ENCODE measurements at places on chromosomes 3 and 15.

DNA sequence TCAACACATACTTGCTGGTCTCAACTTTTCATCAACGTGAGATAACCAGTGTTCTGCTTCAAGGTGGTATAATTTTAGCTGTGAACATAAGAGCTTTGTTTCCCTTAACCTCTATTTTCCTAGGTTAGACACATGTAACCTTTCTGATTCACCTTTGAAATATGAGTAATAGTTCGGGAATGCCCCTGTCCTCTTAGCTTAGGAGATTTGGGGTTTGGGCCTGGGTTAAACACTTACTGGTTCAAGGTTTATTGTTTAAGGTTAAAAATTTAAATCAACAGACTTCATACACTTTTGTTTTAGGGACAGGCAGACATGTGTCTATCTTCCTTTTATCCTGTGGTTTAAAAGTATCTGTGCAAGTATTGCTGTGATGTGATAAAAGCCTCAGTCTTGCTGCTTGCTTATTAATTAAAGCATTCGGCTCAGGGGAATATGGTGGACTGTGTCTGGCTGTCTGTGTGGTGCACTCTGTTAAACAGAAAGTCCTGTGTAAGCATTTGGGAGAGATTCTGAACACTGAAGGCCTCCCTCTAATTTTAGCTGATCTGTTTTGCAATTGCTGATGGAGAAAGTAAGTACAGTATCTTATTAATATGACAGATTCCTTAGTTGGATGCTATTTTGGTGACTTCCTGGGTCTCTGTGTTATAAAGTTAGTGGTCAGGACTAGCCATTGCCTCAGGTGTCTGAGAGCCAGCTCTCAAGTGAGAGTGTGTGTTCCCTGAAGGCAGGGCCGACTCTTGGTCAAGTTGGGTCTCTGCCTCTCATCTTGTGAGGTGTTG is 81.8 kb downstream of the USP13 start:
- no peak overlapping the region for H3K4me3 ChIP-seq
- no peaks in the 10 kb centered on the region for H3K27me3 ChIP-seq
- H3K36me3 ChIP-seq, result no peaks in the 10 kb centered on the region
- no peak overlapping the region for H3K27ac ChIP-seq
- H3K4me1 ChIP-seq, result no peaks in the 10 kb centered on the region

DNA sequence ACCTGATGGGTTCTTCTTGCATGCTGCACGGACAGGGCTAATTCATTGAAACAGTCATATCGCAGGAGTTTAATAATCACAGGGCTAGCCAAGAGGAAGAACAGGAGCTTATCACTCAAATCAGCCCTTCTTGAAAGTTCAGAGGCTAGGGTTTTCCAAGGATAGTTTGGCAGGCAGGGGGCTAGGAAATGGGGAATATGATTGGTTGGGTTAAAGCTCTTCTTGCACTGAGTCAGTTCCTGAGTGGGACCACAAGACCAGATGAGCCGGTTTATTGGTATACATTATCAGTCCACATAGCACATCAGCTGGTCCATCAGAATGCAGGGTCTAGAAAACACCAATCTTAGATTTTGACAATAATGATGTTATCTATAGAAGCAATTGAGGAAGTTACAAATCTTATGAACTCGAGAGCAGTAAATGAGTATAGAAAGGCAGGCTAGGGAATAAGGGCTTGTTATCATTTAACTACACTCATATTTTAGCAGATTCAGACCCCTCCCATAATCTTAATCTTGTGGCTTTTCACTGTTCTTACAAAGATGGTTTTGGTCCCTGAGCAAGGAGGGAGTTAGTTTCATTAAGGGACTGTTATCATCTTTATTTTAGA is 58.1 kb upstream of the SLC25A36 start:
- H3K27ac ChIP-seq, result no peak overlapping the region
- H3K27me3 ChIP-seq, result no peaks in the 10 kb centered on the region
- H3K4me1 ChIP-seq, result no peaks in the 10 kb centered on the region
- no peak overlapping the region for H3K4me3 ChIP-seq
- H3K36me3 ChIP-seq, result no peaks in the 10 kb centered on the region
- DNase-seq, result no peak

DNA sequence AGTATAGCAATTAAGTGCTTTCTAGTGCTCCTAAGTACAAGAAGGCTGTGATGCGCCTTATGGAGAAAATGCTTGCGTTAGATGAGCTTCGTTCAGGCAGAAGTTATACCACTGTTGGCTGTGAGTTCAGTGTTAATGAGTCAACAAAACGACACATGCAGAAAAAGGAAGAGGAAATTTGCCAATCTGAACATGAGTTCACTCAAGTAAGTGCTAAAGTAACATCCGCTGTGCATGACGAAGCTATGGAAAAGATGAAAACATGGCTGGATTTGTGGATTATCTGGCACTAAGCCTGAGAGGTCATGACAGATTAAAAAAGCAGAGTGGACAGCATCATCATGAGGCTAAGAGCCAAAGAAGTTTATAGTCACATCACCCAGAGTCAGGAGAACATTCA is 36.9 kb downstream of the SH3BP5 start:
- no peak for DNase-seq
- H3K4me3 ChIP-seq, result no peak overlapping the region
- peak overlapping the region; percentile 67 for H3K27ac ChIP-seq
- peaks cover 88% of the 10 kb centered on the region for H3K4me1 ChIP-seq
- no peaks in the 10 kb centered on the region for H3K36me3 ChIP-seq

GRCh38 chr3:102478160-102478559 is 43.3 kb downstream of the ZPLD1 start:
- DNase-seq, result no peak
- no peak overlapping the region for H3K27ac ChIP-seq
- H3K4me3 ChIP-seq, result no peak overlapping the region
- H3K27me3 ChIP-seq, result no peaks in the 10 kb centered on the region
- H3K4me1 ChIP-seq, result no peaks in the 10 kb centered on the region

DNA sequence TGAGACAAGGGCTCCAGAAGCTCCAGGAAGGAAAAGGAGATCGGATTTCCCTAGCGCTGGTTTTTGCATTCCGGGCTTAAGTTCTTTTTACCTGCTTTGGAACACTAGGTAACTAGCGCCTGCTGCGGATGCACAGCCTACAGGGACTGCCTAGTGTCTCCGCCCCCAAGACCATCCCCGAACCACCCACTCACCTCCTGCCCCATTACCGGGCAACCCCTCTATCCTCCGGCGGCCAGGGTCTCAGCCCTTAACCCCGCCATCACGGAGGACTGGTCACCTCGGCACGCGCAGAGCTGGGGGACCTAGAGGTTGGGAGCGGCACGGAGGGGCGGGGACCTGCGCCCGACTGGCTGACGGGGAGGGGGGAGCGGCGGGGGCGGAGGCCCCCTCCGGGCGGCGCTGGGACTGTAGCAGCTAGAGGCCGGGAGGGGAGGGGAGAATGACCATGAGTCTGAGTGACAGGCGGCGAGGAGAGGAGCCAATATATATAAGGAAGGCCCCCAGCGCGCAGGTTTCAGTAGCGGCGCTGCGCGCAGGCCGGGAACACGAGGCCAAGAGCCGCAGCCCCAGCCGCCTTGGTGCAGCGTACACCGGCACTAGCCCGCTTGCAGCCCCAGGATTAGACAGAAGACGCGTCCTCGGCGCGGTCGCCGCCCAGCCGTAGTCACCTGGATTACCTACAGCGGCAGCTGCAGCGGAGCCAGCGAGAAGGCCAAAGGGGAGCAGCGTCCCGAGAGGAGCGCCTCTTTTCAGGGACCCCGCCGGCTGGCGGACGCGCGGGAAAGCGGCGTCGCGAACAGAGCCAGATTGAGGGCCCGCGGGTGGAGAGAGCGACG is at the start of gene DLL4:
TSS of gene DLL4 (plus strand) at position 520 of the 839 bp plus-strand sequence. CDS start 329 bp downstream, outside the sequence.
- peaks cover 18% of the 10 kb centered on the region for H3K27me3 ChIP-seq
- H3K27ac ChIP-seq, result no peak within 1 kb of the TSS
- DNase-seq, result no peak

DNA sequence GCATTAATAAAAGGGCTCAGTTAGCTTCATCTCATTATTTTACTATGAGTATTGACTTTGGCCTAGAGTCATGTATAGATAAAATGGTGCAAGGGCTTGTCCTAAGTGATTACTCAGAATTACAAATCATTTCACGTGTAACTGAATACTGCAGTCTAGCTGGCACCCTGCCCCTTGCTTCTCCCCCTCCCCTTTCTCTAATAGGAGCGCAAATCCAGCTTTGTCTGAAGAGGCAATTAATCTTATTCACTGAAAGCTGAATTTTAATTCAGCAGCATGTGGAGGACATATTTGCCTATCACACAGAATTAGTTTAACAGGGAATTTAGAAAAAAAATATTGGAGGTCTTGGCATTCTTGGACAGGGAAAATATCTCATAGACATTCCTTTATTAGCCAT is 412.1 kb upstream of the DPH6 start:
- H3K4me3 ChIP-seq, result no peak overlapping the region
- DNase-seq, result no peak
- no peaks in the 10 kb centered on the region for H3K27me3 ChIP-seq
- H3K27ac ChIP-seq, result no peak overlapping the region
- no peaks in the 10 kb centered on the region for H3K36me3 ChIP-seq

GRCh38 chr15:55394694-55395093 is 13.5 kb downstream of the CCPG1 start:
- no peak for DNase-seq
- H3K4me1 ChIP-seq, result no peaks in the 10 kb centered on the region
- H3K27me3 ChIP-seq, result no peaks in the 10 kb centered on the region

GRCh38 chr15:96348112-96349027 is 17.9 kb downstream of the NR2F2 start:
- H3K36me3 ChIP-seq, result no peaks in the 10 kb centered on the region
- no peak for DNase-seq
- no peaks in the 10 kb centered on the region for H3K27me3 ChIP-seq
- peak overlapping the region; percentile 85 for H3K4me3 ChIP-seq
- H3K4me1 ChIP-seq, result peaks cover 47% of the 10 kb centered on the region
- peak overlapping the region; percentile 99 for H3K27ac ChIP-seq

DNA sequence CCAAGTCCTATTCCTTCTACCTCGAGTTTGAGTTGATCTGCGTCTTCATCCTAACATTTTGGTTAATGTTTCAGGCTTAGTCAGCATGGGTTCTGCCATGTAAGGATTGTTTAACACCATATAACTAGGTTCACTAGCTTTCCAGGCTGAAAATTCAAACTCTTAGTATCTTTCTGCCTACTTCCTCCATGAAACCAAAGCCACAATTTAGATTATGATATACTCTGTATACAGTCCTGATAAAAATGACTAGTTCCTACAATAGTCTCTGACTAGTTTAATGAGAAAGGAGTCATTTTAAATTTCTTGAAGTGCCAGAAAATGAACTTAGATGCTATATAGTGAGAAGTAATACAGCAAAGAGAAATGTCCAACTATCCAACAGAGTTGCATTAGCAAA is 6.6 kb upstream of the BTLA start:
- no peaks in the 10 kb centered on the region for H3K36me3 ChIP-seq
- no peak overlapping the region for H3K4me3 ChIP-seq
- H3K27ac ChIP-seq, result no peak overlapping the region
- no peaks in the 10 kb centered on the region for H3K27me3 ChIP-seq

DNA sequence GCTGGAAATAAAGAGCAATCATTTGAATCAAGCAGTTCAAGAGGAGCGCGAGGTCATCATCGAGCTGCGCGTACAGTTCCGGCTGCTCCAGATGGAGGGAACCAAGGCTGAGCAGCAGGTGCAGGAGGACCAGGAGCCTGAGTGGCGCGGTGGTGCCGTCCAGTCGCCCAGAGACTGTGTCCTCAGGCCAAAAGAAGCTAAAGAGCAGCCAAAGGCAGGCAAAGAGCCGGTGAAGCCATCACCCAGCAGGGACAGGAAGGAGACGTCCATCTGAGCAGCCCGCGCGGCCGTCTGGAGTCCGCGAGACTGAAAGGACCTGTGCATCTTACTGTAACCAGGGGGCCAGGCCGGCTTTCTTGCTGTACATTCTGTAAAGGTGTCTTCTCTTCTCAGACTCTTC is 277.2 kb upstream of the TTC14 start:
- no peaks in the 10 kb centered on the region for H3K36me3 ChIP-seq
- DNase-seq, result no peak
- H3K27ac ChIP-seq, result no peak overlapping the region

DNA sequence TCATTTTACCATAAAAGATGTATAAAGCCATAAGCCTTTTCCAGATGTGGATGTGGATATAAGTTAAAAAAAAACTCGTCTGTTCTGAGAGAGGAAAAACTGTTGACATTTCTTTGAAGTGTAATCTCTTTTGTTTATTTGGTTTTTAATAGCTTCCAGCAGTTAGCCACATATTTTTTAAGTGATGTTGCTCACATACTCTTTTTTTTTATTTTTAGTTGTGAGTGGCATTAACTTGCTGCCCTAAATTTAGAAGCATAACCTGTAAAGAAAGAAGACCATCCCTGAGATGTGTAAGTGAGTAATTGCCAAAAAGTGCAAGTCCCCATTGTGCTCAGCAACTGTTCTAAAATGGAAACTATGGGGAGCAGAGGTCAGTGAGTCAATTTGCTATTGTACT is 415.9 kb upstream of the MDFIC2 start:
- no peaks in the 10 kb centered on the region for H3K4me1 ChIP-seq
- no peak overlapping the region for H3K27ac ChIP-seq
- no peak overlapping the region for H3K4me3 ChIP-seq
- no peak for DNase-seq
- no peaks in the 10 kb centered on the region for H3K27me3 ChIP-seq

DNA sequence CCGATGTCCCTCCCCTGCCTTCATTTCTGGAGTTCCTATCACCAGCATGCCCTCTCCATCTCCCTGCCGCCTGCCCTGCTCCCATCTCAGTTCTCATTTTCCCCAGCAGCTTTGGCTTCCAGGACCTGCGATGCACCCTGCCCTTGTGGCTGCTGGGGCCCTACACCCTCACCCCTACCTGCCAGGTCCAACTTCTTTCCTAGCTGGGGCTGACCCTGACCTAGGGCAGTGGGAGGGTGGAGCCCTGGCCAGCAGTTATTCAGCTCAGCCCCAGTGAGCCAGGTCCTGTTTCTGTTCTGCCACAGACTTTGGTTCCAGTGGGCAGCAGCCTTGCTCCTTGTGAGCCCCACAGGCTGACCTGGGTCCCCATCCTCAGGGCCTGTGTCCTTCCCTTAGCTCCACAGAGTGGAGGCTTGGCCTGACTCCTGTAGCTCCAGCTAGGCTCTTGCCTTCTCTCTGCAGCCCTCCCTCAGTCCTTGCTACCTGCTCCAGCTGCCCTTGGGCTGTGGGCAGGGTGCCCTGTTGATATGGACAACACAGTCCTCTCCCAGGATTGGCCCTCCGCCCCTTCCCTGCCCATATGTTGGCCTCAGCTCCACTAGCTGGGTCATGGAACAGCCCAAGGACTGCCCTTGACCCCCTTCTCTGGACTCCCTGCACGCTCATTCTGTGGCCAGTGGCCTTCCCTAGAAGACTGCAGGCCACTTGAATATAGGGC is 34.7 kb upstream of the PDE8A start:
- H3K4me3 ChIP-seq, result no peak overlapping the region
- peaks cover 11% of the 10 kb centered on the region for H3K4me1 ChIP-seq
- no peaks in the 10 kb centered on the region for H3K27me3 ChIP-seq
- H3K36me3 ChIP-seq, result no peaks in the 10 kb centered on the region
- H3K27ac ChIP-seq, result peak overlapping the region; percentile 54
